ENCODE measurements at places on chromosomes 7 and 10.

GRCh38 chr10:119653916-119654315, 2.7 kb downstream of the BAG3 start:
- no peak for DNase-seq

GRCh38 chr10:127997937-127998336, 91.0 kb downstream of the PTPRE start:
- DNase-seq = no peak

GRCh38 chr7:28018446-28018845, 162.1 kb downstream of the JAZF1 start:
- no peak for DNase-seq

DNA sequence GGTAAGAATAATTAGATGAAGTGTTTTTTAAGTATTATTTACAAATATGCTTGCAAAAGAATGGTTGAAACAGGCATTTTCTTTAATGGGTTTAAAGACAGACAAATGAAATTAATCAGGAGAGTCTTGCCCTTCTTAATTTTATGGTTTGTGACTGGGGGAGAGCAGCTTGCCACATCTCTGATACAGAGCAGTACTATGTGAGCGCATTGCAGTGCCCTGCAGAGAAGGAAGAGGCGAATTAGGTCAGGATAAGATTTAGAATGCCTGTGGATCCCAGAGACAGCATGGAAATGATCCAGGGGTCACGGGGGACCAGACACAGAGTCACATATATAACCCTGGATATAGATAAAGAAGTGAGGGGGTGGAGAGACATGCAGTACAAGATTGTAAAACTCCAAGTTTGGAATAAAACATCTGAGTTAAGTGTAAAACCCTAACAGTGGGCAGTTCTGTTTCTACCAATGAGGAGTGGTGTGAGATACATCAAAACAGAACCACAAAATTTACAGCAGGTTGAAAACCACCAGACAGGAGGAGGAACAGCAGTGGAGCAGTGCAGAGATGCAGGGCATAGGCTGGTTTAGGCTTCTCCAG, 125.5 kb downstream of the FAM204A start:
- no peak for DNase-seq

DNA sequence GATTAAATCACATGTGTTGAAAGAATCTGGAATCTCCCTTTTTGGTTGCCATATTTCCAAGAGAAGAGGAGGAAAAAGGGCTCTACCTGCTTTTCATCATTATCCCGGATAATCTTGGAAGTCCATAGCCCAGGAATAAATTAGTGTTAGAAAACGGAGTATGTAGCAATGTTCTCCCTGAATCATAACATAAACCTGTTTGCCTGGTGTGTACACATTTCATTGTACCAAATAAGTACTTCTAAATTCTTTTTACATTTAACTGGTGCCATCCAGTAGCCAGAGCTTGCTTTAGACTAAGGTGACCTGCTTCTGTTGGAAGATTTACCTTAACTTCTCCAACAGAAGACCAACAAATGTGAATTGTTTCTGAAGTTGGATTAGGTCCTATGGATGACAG, 182.3 kb upstream of the C7orf33 start:
- DNase-seq = no peak

- no peak for DNase-seq
These were observed 264.0 kb upstream of the NFE2L3 start for GRCh38 chr7:25887795-25888559.

GRCh38 chr7:9091282-9091681, 657.9 kb downstream of the NXPH1 start:
- DNase-seq = no peak

- DNase-seq = no peak
These were observed 405.9 kb downstream of the ADRA2A start for GRCh38 chr10:111482621-111483216.

GRCh38 chr10:27949528-27950241, 49.2 kb downstream of the ODAD2 start:
- DNase-seq = no peak

GRCh38 chr10:44116474-44116873, 268.4 kb downstream of the CXCL12 start:
- no peak for DNase-seq

- DNase-seq = no peak
These were observed 8.2 kb upstream of the GPAM start for GRCh38 chr10:112191791-112192190.

- DNase-seq = no peak
These were observed 9.4 kb downstream of the EBF3 start for GRCh38 chr10:129954492-129955315.

DNA sequence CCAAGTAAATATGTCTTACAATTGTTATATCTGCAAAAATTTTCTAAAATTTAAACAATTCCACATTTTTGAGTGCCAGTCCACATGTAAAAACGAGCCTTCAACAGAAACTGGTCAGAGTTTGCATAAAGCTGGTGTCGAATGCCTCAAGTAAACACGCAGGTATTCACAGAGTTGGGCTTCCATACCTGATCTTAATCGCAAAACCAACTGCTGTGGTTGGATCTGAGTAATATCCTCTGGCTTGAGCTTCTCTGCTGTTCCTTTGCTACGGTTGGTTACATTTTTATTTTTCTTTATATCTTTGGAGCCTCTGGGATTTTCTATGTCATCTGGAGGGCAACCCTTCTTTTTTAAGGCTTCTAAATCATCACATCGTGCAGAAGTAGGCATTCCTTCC, 28.4 kb downstream of the ITGB1 start:
- DNase-seq = no peak

- DNase-seq = no peak
These were observed 93.3 kb upstream of the AGBL3 start for GRCh38 chr7:134892963-134893362.

GRCh38 chr10:88233870-88234269, 349.2 kb downstream of the RNLS start:
- no peak for DNase-seq

GRCh38 chr7:29207162-29207801, 12.7 kb downstream of the CHN2 start:
- no peak for DNase-seq

DNA sequence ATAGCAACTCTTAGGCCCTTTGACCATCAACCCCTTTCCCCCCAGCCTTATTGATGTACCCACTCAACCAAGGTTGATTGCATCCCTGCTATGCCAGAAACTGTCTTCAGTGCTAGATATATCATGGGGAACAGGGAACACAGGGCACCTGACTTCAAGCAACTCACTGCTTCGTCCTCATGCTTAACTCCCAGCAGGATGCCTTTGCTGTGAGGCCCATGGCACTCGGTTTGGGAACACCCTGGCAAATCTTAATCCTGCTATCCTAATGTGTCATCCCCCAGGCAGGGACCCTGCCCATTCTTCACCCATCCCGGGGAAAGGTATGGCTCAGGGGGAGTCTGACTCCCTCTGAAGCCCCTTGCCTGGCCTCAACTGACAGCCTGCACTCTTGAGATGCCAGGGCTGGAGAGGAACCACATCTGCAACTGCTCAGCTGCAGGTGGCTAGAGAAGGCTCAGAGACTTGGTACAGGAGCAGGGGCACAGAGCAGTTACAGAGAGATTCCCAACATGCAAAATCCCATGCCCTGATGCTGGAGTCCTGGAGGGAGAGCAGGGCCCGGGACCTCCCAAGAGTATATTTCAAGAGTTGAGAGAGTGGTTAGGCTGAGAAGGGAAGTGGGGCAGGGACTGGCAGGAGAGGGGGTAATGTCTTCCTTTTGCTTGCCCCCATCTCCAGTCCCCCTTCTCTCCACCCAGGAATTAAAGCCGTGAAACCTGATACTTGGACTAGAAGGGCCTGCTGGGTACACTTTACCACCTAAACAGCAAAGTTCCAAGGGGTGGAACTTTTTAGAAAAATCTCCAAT, 2.4 kb upstream of the UNC5B start:
- DNase-seq = no peak

- no peak for DNase-seq
These were observed 7.6 kb upstream of the ASCC1 start for GRCh38 chr10:72223743-72224101.
